Glomerular endothelial cell (primary cell): ENCODE measurements at places on chromosomes 5 and 9.

- no peak for DNase-seq
Observed at GRCh38 chr9:13444245-13445102, 165.0 kb upstream of the MPDZ start.

DNA sequence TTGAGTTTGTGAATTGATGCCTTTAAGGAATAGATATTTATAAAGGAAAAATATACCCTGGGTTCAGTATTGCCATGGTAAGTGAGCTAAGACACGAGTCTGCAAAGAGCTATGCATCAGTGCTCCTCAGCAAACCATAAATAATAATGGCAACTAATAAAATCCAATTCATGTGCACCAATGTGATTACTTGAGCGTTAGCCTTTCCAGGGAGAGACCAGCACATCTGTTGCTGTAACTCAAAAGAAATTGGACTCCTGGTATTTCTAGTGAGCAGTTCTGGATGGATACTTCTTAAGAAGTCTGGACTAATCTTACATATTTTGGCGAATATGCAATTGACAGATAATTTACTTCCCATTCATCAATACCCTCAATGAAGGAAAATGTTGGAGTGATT is 373.3 kb downstream of the ARHGEF28 start:
- DNase-seq: no peak

- no peak for DNase-seq
Observed at GRCh38 chr5:110086658-110087388, 397.1 kb downstream of the MAN2A1 start.

GRCh38 chr5:112247960-112248359 is 171.1 kb downstream of the EPB41L4A start:
- DNase-seq: no peak

DNA sequence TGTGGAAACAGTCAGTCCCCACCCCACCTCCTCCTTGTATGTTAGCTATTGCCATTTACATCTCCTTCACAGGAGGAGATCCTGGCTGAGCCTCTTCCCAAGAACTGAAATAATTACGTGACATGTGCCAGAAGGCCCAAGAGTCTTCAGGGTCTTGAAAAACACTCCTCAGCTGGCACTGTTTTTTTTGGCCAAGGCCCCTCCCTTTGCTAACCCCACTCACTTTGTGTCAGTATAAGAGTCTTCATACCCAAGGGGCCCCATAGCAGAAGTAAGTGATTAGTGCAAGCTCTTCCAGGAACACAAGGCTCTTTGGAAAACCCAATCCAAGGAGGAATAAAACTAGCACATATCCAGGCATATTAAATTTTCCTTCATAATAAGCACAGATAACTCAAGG is 5.7 kb upstream of the LARP1 start:
- DNase-seq: no peak

GRCh38 chr9:129264388-129264787 is 86.3 kb upstream of the IER5L start:
- DNase-seq: no peak

GRCh38 chr5:83785176-83785668 is 64.6 kb upstream of the HAPLN1 start:
- DNase-seq: no peak

DNA sequence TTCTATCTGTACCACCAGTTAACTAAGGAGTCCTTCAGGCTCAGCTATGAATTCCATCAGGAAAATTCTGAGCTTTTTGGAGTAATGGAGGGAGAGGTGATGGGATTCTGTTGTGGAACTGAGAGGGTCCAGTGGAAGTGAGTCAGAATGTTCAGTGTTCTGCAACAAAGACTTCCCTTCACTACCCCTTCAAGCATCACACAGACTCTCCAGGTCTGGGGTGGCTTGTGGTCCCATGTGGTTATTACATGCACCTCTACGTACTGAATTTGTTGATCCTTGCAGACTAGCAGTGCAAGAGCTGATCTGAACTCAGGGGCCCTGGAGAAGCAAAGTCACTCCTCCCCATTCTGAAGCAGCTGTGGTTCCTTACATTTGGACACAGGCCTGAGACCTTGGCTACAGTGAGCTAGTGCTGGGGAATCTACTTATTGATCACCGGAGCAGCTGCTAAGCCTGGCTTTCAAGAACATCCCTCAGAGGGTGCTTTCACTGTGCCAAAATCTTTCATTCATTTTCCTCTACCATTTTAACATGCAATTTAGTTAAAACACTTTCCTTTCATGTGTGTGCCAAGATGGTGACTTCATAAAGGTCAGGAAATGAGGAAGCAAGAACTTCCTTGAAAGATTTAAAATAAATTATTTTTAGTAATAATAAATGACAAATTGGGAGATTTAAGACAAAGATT is 75.0 kb upstream of the TNC start:
- DNase-seq: no peak

DNA sequence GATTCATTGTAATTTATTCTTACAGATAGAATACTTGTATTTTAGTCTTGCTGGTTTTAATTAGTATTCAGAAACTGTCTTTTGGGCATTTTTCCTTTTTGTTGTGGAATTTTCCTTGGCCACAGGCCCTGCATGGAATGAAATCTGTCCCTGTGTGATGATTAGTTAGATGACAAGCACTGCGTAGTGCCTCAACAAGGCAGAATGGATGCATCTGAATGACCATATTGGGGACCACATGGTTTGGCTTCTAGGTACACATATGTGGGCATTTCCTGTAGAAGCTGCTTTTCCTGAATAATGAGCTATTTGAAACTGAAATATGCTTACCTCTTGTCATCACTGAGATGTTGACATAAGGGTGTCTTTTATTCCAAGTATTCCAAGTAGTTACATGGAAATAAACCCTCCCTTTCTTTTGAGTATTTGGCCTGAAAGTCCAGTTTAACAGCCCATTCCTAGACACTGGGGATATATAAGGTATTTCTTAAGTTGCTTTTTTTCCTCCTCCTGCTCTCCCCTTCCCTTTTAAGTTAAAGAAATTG is 147.3 kb downstream of the YTHDC2 start:
- DNase-seq: no peak

DNA sequence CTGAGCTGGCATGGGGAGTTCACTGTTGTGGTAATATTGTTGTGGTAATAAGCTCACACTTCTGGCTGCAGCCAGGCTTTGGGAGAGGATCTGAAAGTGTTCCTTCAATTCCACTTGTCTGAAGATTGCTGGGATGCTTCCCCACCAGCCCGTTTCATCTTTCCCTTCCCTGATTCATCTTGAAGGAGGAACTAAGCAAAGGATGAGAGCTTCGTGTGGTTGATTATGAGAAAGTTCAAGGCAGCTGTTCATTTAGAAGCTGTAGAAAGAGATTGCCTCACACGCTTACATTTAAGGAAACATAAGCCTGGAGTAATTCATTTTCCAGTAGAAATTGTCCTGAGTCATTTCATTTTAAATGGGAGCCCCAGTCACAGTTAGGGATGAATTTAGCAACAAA is 122.4 kb upstream of the GAS1 start:
- no peak for DNase-seq

- no peak for DNase-seq
Observed at GRCh38 chr5:181280251-181280762, 19.4 kb upstream of the TRIM52 start.

- DNase-seq: no peak
Observed at GRCh38 chr9:121876255-121876654, 216.9 kb downstream of the TTLL11 start.

DNA sequence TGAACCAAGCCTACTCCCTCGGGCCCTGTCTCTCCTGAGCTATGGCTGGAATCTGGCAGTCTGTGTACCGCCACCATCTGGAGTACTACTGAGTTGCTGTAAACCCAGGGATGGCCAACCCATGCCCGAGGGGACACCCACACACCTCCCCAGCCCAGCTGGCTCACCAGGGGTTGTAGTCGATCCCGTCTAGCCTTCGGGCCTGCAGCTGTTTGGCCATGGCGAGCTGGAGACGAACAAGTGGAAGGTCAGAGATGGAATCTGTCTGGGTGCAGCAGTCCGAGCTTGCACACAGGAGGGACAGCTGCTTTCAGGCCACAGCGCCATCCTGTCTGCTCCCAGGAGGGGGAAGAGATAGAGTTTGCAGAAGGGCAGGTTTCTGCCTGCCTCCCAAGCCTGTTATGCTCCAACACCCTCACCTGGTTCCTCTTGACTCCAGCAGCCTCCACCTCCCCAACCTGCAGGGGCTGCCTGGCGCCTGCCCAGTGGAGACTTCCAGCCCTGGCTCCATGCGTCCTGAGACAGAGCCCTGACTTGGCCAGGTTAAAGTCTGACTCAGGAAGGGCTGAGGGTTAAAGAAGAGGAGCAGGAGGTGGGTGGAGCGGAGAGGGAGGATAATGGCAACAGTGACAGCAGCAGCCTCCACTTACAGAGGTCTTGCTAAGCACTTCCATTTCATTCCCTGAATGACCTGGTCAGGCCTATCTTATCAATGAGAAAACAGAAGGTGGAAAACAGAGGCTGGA is 15.8 kb upstream of the SPOUT1 start:
- DNase-seq: no peak

DNA sequence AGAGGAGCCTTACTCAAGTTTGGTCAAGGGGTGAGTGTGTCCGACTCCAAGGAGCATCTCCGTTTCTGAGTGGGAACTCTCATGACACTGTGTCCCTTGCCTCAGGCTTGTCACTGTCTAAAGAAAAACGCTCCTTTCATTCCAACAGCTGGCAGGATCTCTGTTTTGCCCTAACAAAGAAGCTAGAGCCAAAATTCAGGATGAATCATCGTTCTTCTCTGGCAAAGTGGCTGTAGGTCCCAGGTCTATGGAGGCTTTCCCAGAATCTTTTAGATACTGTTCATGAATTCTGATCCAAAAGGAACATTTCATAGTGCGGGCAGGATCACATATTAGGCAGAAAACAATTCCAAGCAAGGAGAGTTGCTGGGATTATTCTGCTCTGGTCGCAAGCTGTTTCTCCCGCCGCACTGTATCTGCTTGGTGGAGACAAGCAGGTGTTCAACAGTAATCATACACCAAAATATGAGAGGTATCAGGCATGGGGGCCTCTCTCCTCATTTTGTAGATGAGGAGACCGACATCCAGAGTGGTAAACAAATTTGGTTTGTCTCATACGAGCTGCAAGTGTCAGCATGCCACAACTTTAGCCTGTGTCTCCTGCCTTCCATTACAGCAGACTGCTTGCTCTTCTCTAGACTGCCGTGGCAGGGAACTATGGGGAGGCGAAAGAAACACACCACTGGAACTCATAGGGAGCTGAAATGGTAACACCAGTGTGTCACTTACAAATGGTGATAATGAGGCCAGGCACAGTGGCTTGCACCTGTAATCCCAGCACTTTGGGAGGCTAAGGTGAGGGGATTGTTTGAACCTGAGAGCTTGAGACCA is 72.6 kb downstream of the ENTREP1 start:
- DNase-seq: no peak

DNA sequence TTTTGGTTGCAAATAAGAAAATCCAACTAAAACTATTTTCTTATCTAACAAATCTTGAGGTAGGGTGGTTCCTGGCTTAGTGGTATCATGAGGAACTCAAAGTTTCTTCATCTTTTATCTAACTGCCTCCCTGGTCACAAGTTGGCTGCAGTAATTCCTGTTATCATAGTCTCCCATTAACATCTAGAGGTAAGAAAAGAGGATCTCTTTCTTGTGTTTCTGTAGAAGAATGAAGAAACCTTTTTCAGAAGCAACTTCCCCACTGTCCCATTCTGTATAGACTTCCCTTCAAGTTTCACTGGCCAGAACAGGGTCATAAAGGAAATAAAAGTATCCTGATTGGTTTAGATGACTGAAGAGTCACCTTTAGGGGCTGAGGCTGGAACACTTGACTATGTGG is 81.8 kb upstream of the ELL2 start:
- no peak for DNase-seq

GRCh38 chr5:124393584-124394379 is 352.7 kb downstream of the ZNF608 start:
- no peak for DNase-seq

DNA sequence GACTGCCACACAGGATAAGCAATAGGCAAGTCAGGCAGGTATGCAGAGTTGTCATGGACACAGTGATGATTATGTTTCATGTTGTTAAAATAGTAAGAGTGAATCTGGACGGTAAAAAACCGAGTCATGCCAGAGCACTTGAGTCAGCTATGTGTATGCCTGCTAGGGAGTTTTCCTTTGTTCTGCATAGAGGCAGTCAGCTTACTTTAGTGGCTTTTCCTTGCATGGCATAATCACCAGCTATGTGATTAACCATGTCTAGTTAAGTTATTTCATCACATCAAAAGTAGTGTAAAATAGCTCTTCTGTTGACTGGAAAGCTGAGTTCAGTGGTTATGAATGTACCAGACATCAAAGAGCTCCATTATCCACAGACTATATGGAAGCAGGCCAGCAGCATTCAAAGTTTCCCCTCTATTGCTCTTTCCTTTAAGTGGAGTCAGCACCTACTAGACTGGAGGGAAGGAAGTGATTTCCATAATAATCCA is 989.8 kb downstream of the TLE1 start:
- no peak for DNase-seq

- DNase-seq: no peak
Observed at GRCh38 chr9:34675869-34676268, 13.4 kb upstream of the CCL27 start.

GRCh38 chr5:120419127-120419526 is 45.0 kb upstream of the PRR16 start:
- no peak for DNase-seq

DNA sequence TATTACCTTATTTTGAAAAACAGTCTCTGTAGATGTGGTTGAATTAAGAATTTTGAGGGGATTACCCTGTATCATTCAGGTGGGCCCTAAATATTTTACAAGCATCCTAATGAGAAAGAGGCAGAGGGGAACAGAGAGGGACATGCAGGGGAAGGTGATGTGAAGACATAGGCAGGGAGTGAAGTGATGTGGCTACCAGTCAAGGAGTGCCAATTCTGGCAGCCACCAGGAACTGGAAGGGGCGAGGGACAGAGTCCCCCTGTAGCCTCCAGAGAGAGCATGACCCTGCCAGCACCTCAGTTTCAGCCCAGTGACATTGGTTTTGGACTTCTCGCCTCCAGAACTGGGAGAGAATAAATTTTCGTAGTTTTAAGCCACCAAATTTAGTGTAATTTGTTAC is 44.1 kb downstream of the PIP5K1B start:
- DNase-seq: no peak

DNA sequence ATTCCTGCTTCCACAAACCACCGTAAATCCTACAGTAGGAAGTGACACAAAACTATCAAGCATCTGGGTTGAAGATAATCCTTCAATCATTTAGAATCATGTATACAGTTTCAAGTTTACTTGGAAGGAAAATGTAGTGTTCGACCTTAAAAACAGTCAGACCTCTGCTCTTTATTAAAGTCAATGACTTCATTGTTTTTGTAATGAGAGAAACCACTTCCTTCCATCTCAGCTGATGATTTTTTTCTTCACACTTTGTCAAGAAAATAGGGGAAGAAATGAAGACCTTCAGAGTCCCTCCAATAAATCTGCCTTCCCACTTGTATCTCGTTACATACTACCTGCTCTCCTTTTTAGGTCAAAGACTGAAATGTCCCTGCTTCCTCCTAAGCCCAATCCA is 30.1 kb downstream of the TUSC1 start:
- no peak for DNase-seq
